Left renal pelvis (tissue), 4 donors: ENCODE measurements at places on chromosomes 2 and 18.

- DNase-seq: no peak
These were observed 88.4 kb downstream of the MYO3B start for GRCh38 chr2:170266358-170266757.

DNA sequence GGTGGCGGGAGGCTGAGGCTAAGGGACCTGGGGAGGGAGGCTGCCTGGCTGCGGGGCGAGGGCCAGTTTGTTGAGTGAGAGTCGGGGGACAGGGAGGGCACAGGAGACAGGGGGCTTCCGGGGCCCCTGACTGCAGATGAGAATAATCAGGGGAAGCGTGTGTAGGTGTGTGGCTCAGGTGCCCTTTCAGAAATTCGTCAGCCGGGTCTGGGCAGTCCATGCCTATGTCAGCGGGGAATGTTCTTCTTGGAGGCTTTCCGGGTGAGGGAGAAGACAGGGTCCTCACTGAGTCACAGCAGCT lies 52.3 kb upstream of the OTOF start:
- no peak for DNase-seq

DNA sequence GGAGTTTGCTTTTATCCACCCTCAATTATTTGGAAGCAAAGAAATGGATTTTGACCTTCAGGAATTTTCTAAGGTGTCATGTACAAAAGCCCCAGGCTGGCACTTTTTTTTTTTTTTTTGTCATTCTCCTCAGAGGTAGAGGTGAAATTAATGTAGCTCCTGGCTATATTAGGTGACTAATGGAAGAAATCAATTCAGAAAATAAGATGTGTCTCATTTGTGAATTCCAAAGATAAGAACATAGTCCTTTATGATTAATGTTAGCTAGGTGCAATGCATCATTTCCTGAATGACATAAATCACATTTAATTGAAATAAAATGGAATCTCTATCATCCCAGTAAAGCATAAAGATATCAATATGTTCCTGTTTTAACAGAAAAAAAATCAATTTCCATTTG lies 477.6 kb downstream of the FBXO15 start:
- DNase-seq: no peak

DNA sequence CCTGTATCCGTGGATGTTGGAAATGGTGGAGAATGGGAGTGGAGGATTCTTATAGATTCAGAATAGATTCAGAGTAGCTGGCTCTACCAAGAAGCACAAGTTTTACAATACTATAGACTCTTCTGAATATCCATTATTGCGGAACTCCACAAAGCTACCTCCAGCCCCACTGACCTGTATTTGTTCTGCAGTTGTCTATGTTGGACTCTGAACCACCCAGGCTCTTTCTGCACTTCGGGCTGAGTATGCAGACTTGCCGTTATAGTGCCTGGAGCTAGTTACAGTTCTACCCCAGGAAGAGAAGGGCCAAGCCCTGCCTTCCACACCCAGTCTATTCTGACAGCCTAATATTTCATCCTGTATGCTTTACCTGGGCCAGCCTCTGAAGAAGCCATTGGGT lies 4.4 kb upstream of the RGPD4 start:
- DNase-seq: no peak

DNA sequence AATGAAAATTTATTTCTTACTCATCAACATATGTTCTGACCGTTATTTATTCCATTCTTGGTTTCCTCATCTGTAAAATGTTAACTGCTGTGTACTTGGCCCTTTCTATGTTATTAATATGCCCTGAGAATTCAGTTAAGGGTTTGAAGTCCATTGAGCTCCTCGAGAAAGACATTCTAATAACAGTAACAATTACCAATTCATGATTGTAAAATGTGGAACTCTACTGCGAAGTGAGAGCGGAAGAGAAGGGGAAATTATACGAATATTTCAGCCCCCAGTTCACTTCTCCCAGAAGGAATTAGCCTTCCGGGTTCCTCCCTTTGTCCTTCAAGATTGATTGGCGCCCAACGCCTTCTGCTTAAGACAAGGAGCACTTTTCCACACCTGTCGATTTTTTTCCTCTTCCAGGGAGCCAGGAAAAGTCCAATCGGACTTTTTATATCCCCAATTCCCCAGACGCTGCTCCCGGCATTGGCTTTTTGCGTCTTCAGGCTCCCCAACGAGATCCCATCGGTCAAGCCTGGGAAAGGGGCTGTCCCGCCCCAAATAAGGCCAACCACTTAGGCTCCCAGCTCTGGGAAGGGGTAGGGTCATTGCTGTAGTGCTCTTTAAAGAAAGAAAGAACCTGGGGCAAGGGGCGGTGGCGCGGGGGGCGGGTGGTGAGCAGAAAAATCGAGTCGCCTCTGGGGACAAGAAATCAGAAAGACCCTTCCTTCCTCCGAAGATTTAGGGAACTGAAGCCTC lies 1.6 kb downstream of the DSC2 start:
- DNase-seq: peak; percentile 10

GRCh38 chr2:162028511-162028910 lies 45.5 kb downstream of the DPP4 start:
- DNase-seq: no peak

DNA sequence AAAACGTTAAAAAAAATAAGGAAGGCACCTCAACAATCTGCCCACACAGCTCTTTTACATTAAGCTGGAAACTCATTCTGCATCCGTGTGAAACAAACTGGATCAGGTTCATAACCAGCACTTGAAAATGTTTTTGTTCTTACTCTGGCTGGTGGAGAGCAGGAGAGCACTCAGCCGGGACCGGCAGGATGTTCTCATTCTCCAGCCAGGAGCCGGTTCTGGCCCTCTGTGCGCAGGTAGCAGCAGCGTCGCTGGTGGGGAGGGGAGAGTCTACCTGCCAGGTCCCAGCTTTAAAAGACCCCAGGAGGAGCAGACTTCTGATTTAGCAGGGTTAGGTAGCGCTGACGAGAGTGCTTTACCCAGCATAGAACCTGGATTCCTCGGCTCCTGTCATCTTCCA lies 834.9 kb upstream of the SALL3 start:
- DNase-seq: no peak
